Stimulated activated CD8-positive, alpha-beta memory T cell treated with anti-CD3 and anti-CD28 coated beads, Interleukin-15, amount 100 ng/mL, for 48 hours (primary cell): ENCODE measurements at places on chromosomes 3 and 15.

DNA sequence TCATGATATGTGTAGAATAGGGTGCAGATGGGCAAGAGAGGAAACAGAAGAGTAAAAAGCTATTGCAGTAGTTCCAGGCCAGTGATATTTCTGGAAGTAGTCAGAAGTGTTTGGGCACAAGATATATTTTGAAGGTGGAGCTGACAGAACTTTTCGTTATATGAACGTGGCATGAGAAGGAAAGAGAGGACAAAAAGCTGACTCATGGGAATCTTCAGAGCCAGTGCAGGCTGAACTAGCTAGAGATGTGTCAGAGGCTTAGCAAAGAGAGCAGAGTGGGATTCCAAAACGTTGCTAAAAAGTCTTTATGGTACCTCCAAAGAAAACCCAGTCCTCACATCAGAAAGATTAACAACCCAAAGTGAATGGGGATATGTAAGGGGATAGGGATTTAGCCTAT, 28.7 kb downstream of the TRIM69 start:
- DNase-seq: no peak

GRCh38 chr3:114732353-114732752, 414.7 kb downstream of the ZBTB20 start:
- DNase-seq: no peak

DNA sequence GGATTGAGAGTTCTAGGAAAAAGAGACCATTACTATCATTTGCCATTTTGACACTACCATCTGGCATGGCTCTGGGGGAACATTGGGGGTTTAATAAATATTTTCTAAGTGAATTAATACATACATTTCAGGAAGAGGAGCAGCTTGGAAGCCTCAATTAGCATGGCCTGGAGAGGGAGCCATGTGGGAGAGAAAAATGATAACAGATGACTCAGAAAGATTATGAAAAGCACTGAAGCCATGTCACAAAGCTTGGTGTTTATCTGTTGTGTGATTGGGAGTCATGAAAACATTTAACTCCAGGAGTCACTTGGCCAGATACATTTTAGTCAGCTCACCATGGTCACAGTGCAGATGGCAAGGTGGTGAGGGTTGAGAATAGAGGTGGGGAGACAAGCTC, 121.0 kb downstream of the SSR3 start:
- no peak for DNase-seq

- DNase-seq: no peak
These were observed 114.0 kb downstream of the LRRC28 start for GRCh38 chr15:99365242-99365641.

DNA sequence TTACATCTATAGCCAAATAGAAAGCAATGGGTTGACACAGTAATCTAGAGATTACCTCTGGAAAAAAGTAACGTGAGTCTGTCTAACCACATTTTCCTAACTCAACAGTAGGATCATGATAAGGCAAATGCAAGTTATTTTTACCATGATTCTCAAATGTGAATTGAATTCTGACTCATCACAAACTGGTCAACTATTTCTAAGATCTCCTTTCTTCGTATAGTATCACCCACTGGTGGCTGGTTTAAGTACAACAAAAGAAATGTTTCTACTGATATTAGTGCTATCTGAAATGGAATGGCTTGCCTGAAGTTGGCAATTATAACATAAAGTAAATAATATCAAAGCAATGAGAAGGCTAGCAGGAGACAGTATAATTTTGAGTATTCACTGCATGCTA, 102.2 kb downstream of the ABI3BP start:
- no peak for DNase-seq
